ENCODE measurements at places on chromosomes 1 and 21.

GRCh38 chr1:87249803-87250202 lies 78.9 kb upstream of the LMO4 start:
- DNase-seq = no peak

DNA sequence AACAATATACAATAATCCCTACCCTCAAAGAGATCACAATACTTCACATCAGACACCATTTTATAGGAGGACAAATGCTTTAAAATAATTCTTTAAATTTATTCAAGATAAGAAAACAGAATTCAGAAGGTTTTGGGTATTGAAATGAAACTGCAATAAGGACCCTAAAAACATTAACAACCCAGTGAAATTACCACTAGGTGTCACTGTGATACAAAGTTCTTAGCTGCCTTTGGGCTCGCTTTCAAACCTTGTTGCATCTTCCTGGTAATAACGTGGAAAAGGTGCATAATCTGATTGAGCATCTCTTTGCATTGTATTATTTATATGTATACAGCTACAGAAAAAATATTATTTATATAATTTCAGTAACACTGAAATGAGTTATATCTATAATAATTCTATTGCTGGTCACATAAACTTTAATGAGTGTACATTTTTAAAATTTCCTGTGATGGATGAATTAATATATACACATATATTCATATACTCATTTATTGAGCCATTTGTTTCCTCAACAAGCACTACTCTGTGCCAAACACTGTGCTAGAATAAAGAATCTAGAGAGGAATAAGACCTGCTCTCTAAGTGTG lies 185.2 kb downstream of the FAF1 start:
- no peak for DNase-seq

DNA sequence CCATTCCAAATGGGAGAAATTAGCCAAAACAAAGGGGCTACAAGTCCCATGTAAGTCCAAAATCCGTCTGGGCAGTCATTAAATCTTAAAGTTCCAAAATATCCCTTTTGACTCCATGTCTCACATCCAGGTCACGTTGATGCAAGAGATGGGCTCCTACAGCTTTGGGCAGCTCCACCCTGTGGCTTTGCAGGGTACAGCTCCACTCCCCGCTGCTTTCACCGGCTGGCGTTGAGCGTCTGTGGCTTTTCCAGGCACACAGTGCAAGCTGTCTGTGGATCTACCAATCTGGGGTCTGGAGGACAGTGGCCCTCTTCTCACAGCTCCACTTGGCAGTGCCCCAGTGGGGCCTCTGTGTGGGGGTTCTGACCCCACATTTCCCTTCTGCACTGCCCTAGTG lies 130.2 kb downstream of the TPR start:
- DNase-seq = no peak

GRCh38 chr1:157732755-157733154 lies 32.2 kb upstream of the FCRL3 start:
- DNase-seq = no peak

DNA sequence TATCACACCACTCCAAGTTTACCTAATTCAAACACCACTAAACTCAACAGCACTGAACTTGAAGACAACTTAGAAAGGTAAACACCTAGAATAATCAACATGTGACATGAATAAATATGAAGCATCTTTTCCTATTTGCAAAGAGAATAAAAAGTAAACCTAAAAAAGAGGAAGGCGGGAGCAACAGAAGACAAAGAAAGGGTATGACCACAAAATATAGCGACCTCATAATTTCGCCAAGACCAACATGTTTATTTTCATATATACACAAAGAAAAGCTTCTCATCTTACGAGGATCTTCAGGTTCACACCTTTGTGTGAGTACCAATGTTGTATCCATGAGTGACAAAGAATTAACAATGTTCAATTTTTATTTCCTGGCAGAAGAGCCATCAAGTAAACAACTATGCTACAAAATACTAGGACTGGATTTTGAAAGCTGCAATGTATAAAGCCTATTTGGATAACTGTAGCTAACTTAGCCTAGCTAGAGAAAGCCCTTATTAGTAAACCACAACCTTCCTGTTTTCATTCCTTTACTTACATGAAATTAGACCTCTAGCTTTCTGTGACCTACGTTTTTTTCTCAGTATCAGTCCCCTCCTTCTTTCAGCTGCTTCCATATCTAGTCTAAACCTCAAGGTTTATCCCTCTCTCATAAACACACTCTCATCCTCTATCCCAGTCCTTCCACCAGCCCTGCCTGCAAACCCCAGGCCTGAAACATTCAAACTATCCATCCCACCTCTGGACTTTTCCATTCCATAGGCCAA lies 21.3 kb upstream of the PHTF1 start:
- DNase-seq = no peak

DNA sequence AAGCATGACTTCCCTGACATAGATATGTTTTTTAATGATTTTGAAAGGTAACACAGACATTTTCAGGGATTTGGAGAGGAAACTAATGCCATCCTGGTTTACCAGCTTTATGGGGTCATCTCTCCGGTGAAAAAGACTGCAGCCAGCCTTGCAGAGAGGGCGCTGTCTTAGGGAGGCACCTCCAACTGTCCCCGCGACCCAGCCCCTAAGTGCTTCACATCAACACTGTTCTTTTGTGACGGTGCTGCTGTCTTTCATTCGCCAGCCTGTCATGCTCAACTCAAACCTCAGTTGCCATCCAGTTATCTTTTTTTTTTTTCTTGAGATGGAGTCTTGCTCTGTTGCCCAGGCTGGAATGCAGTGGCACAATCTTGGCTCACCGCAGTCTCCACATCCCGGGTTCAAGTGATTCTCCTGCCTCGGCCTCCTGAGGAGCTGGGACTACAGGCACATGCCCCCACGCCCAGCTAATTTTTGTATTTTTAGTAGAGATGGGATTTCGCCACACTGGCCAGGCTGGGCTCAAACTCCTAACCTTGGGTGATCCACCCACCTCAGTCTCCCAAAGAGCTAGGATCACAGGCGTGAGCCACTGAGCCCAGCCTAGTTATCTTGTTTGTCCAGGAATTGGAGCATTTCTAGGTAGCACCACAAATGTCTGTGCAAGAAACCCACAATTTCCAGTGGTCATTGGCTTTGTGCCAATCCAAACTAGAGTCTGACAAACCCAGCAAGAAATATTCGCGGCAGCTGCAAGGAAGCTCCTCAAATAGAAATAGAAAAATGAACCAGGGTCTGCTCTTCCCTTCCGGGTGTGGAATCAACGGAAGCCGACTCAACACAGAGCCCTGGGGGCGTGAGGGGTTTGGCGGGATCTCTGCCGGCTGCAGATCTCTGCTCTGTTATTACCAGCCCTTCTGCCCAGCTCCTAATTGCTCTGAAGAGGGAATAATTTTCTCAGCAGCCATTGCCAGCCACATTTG lies 24.2 kb downstream of the PDE9A start:
- DNase-seq = no peak

- DNase-seq = no peak
These were observed 54.6 kb downstream of the TENT5C start for GRCh38 chr1:117660271-117660965.

GRCh38 chr1:71693581-71693980 lies 588.8 kb downstream of the NEGR1 start:
- no peak for DNase-seq

- no peak for DNase-seq
These were observed 8.6 kb downstream of the AVPR1B start for GRCh38 chr1:206108635-206109034.

GRCh38 chr1:6732942-6733341 lies 31.3 kb upstream of the DNAJC11 start:
- no peak for DNase-seq

DNA sequence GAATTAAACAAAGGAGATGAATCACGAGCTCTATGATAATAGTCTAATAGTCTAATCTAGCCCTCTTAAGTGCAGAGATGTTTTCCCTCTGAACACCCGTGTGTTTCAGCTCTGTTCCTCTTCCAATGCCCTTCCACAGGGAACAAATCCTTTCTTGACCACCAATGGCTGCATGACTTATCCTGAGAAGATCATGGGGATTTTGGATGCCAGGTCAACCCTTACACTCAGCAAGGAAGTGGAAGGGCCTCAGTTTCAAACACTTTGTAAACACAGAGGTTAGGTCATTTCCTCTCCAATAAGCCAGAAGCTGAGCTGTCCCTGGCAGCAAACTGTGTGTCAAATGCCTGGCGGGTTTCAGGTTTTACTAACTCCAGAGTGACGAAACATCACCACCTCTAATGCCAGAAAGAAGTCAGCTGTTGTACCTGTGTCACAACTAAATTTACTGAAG lies 200.0 kb downstream of the GABPA start:
- DNase-seq = no peak

DNA sequence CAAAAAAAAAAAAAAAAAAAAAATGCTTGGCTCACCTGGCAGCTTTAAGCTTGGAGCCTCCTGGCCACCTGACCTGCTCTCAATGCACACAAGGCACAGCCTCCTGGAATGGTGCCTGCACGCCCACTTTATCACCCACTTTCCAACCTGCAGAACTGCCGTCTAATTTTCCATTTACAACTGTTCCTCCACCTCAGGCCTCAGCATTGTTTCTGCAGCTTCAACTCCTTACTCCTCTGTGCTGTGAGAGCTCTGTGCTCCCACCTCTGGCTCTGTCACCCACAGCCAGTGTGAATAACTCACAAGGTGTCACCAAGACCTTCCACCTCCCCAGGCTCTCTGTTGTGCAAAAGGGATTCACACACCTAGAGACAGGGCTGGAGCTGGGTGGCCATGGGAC lies 38.7 kb upstream of the GPR157 start:
- no peak for DNase-seq
